Ovary (tissue), 10 donors: ENCODE measurements at places on chromosomes 13 and 19.

GRCh38 chr19:38617764-38618589, at the start of gene MAP4K1:
MAP4K1 (minus strand) TSS chr19:38617953; CDS start chr19:38617895, 58 bp downstream.
- H3K4me1 ChIP-seq = peaks cover 12% of the 10 kb centered on the region
- peak within 1 kb of the TSS; percentile 72 for H3K27ac ChIP-seq
- H3K36me3 ChIP-seq = no peaks in the 10 kb centered on the region
- peak; percentile 43 for DNase-seq

- H3K27ac ChIP-seq = no peak overlapping the region
- H3K36me3 ChIP-seq = no peaks in the 10 kb centered on the region
- peak overlapping the region; percentile 17 for H3K4me3 ChIP-seq
Observed at GRCh38 chr19:35117116-35117515, 1.5 kb downstream of the FXYD3 start.

DNA sequence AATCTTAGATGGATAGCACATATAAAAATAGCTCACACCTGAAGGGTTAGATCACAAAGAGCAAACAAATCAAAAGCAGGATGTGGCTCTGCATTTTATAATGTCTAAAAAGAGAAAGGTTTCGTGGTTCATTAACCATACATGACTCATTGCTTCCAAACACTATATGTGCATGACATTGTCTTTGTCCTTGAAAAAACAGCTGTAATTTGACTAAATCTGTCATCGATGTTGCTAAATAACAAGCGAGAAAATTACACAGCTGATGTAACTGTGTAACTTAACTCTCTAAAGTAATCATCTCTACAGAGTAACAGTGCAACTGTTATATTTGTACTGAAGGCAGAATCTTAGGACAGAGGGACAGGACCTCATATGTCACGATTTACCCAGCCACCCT, 383.1 kb upstream of the GPC6 start:
- H3K4me1 ChIP-seq = no peaks in the 10 kb centered on the region
- H3K4me3 ChIP-seq = no peak overlapping the region
- no peak overlapping the region for H3K27ac ChIP-seq
- H3K36me3 ChIP-seq = no peaks in the 10 kb centered on the region
- no peak for DNase-seq
- H3K27me3 ChIP-seq = no peaks in the 10 kb centered on the region

GRCh38 chr19:38711726-38712153, 32.5 kb downstream of the CAPN12 start:
- H3K4me3 ChIP-seq = no peak overlapping the region
- H3K36me3 ChIP-seq = no peaks in the 10 kb centered on the region
- H3K27me3 ChIP-seq = no peaks in the 10 kb centered on the region
- peak; percentile 78 for DNase-seq
- H3K27ac ChIP-seq = peak overlapping the region; percentile 35
- H3K4me1 ChIP-seq = peaks cover 22% of the 10 kb centered on the region

DNA sequence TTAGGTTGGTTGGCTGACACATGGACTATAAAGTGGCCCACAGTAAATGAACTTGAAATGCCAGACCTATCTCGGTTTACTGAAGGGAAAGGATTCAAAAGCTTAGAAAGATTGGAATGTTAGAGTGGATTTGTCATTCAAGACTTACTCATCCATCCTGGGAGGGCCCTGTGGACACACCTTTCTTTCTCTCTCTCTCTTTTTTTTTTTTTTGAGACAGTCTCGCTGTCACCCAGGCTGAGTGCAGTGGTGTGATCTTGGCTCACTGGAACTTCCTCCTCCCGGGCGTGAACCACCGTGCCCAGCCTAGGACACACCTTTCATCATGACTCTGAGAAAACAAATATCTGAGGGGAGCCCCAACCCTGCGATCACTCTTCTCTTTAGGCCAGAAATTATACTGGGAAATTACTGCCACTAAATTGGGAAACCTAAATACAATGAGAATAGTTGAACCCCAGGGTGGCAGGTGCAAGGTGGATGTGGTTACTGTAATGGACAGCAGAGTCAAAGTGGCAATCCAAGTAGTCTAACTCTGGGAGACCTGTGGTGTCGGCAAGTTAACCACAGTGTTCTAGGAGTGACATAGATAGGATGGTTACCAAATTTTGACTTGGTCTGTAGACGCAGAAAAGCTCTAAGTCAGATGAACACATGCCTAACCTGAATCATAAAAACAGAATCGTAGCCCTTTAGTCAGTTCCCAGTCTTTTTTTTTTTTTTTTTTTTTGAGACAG, 47.1 kb upstream of the ZMYM5 start:
- no peak overlapping the region for H3K27ac ChIP-seq
- H3K27me3 ChIP-seq = no peaks in the 10 kb centered on the region
- no peaks in the 10 kb centered on the region for H3K36me3 ChIP-seq
- H3K4me3 ChIP-seq = no peak overlapping the region
- no peaks in the 10 kb centered on the region for H3K4me1 ChIP-seq
- DNase-seq = no peak

DNA sequence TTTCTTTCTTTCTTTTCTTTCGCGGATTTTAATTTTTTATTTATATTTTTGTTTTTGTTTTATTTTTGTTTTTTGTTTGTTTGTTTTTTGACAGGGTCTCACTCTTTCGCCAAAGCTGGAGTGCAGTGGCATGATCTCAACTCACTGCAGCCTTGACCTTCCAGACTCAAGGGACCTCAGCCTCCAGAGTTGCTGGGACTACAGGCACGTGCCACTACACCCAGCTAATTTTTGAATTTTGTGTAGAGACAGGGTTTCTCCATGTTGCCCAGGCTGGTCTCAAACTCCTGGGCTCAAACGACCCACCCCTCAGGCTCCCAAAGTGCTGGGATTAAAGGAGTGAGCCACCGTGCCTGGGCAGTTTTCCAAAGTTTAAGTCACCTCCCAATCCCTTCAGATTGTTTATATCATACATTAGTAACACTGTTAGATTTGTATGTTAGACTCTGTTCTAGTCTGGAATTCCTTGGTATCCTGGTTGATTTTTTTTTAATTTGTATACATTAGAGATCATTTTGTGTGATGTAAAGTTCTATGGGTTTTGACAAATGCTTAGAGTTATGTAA, 597.3 kb downstream of the DCT start:
- no peak overlapping the region for H3K27ac ChIP-seq
- no peak overlapping the region for H3K4me3 ChIP-seq
- H3K27me3 ChIP-seq = no peaks in the 10 kb centered on the region

- peaks cover 7% of the 10 kb centered on the region for H3K4me1 ChIP-seq
- H3K27ac ChIP-seq = no peak overlapping the region
- H3K4me3 ChIP-seq = no peak overlapping the region
- DNase-seq = no peak
Observed at GRCh38 chr13:79781829-79782540, 301.0 kb downstream of the NDFIP2 start.

DNA sequence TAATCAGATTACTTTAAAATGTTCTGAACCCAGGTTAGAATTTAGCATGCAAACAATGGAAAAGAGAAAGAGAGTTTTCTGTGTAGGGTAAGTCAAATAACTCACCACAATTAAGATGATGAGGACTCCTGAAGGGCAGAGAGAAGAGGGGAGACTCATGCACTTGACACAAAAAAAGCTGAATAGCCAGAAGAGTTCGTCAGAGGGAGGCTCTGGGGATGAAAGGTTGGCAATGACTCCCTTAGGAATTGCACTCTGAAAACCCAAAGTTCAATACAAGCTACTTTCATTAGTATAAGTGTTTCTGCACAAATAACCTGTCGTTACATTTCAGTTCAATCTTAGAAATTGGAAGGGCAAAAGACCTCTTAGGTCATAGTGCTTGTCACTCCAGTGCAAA, 434.4 kb upstream of the PCDH9 start:
- H3K27ac ChIP-seq = no peak overlapping the region
- H3K4me1 ChIP-seq = no peaks in the 10 kb centered on the region
- no peak for DNase-seq
- H3K27me3 ChIP-seq = no peaks in the 10 kb centered on the region

DNA sequence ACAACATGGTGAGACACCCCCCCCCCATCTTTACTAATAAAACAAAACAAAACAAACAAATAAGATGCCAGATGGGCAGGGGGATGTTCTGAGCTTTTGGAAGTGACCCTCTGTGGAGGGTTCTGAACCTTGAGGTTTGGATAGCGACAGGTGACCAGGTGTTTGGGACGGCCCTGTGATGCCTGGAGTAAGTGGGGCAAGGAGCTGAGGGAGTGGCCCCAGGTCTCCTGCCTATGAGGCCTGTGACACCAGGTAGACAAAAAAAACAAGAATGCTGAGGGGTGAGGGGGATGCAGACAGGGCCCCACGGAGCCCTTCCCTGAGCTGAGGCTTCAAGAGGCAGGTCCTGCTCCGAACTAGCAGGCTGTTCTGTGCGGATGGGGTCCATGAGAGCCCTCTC, 9.2 kb downstream of the ADGRE2 start:
- no peak overlapping the region for H3K4me3 ChIP-seq
- no peaks in the 10 kb centered on the region for H3K36me3 ChIP-seq
- H3K4me1 ChIP-seq = no peaks in the 10 kb centered on the region
- DNase-seq = no peak
- no peak overlapping the region for H3K27ac ChIP-seq

DNA sequence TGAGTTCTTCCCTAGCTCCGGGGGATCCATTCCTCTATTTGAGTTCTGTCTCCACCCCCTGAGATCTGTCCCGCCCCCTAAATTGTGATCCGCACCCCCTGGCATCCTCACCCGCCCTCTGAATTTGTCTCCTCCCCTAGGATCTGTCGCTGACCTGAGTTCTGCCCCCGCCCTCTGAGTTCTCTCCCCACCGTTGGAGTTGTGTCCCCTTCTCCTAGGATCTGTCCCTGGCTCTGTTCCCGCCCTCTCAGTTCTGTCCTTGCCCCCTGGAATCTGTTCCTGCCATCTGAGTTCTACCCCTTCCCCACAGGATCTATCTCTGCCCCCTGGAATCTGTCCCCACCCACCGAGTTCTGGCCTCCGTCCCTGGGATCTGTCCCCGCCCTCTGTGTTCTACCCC, 1.0 kb upstream of the SLC17A7 start:
- H3K27me3 ChIP-seq = no peaks in the 10 kb centered on the region
- DNase-seq = peak; percentile 56
- H3K27ac ChIP-seq = no peak overlapping the region
- H3K4me3 ChIP-seq = no peak overlapping the region

GRCh38 chr13:66212511-66212910, 1017.6 kb downstream of the PCDH9 start:
- DNase-seq = no peak
- no peaks in the 10 kb centered on the region for H3K27me3 ChIP-seq
- H3K4me1 ChIP-seq = no peaks in the 10 kb centered on the region

DNA sequence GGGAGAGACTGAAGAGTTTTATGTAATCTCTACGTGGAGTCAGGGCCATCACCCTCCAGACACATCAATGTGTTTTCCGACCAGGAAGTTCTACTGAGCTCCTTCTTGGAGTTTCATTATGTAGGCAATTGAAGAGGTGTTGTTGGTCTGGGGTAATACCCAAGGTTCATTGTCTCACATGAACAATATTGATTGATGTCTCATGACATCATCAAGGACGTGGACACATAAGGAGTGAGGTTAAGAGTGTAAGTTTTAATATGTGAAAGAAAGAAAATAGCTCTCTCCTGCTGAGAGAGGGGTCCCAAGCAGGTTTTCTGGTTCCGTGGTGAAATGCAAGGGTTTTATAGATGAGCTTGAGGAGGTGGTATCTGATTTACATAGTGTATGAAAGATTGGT, 280.7 kb upstream of the MIR17HG start:
- no peaks in the 10 kb centered on the region for H3K36me3 ChIP-seq
- no peak overlapping the region for H3K4me3 ChIP-seq
- no peaks in the 10 kb centered on the region for H3K27me3 ChIP-seq
- no peak for DNase-seq

DNA sequence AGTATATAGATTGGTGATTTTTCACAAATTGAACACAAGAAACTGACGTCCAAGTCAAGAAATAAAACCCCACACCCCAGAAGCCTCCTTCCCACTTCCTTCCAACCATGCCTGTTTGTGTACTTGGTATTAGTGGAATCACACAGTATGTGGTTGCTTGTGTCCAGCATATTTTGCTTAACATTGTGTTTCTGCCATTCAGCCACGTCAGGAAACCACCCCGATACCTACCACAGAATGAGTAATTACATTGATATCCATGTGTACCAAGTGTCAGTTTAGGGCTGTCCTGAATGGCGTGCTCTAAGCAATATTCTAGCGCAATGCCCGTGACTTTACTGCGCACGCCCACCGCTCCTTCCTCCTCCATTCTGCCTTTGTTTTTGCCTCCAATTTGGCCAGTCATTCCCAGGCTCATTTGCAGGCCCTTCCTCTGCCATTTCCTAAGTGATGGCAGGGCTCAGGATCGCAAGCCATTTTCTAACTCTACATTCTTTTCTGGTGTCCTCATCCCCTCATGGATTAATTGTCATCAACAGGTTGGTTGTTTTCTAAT, 25.9 kb upstream of the MPHOSPH8 start:
- H3K27me3 ChIP-seq = no peaks in the 10 kb centered on the region
- no peak overlapping the region for H3K27ac ChIP-seq
- H3K4me3 ChIP-seq = no peak overlapping the region
- DNase-seq = no peak
- H3K36me3 ChIP-seq = no peaks in the 10 kb centered on the region

GRCh38 chr19:20247016-20247683, 80.1 kb downstream of the ZNF486 start:
- H3K27ac ChIP-seq = peak overlapping the region; percentile 29
- H3K27me3 ChIP-seq = no peaks in the 10 kb centered on the region
- peak; percentile 77 for DNase-seq
- H3K36me3 ChIP-seq = no peaks in the 10 kb centered on the region

GRCh38 chr19:4474514-4475022, 2.5 kb downstream of the HDGFL2 start:
- no peaks in the 10 kb centered on the region for H3K36me3 ChIP-seq
- DNase-seq = no peak
- H3K4me1 ChIP-seq = peaks cover 18% of the 10 kb centered on the region
- no peak overlapping the region for H3K27ac ChIP-seq
- no peak overlapping the region for H3K4me3 ChIP-seq
- no peaks in the 10 kb centered on the region for H3K27me3 ChIP-seq

GRCh38 chr19:4360641-4361151, 17.3 kb downstream of the MPND start:
- no peaks in the 10 kb centered on the region for H3K36me3 ChIP-seq
- peak overlapping the region; percentile 70 for H3K27ac ChIP-seq
- H3K4me3 ChIP-seq = no peak overlapping the region
- H3K4me1 ChIP-seq = peaks cover 25% of the 10 kb centered on the region
- H3K27me3 ChIP-seq = no peaks in the 10 kb centered on the region

DNA sequence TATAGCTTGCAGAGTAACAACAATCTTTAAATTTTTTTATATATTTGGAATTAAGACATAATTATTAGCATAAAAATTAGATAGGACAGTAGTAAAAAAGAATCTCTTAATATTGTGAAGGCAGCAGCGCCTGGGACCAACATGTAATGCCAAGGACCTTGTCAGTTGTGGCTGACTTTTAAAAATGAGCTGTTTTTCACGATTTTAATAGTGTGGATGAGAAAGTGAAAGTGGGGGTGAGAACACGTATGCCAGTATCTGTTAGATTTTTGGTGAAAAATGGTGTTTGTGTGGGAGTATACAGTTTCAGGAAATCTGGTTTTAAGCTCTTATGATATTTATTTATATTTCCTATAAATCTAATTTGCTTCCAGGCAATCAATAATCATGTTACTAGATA, 125.2 kb downstream of the LMO7 start:
- peak overlapping the region; percentile 33 for H3K4me3 ChIP-seq
- peaks cover 4% of the 10 kb centered on the region for H3K4me1 ChIP-seq

GRCh38 chr13:52399708-52400107, 6.3 kb downstream of the THSD1 start:
- H3K27ac ChIP-seq = no peak overlapping the region
- no peaks in the 10 kb centered on the region for H3K4me1 ChIP-seq
- no peaks in the 10 kb centered on the region for H3K36me3 ChIP-seq
- no peak overlapping the region for H3K4me3 ChIP-seq
